ENCODE measurements at places on chromosomes 2 and 18. TPM values are rescaled to one million over a fixed set of nuclear protein-coding genes. Genes with fewer than 3 reads are reported as not detected.
A peak's percentile ranks its signal among the peaks of the same experiment; 100 is the strongest.

VIT gene
- total RNA-seq, result 0.78 TPM

SMYD1 gene
- not detected for total RNA-seq

MAT2A gene
- total RNA-seq, result 263 TPM

GALNT3 gene
- 8.3 TPM for total RNA-seq

SRD5A2 gene
- total RNA-seq, result not detected

DNA sequence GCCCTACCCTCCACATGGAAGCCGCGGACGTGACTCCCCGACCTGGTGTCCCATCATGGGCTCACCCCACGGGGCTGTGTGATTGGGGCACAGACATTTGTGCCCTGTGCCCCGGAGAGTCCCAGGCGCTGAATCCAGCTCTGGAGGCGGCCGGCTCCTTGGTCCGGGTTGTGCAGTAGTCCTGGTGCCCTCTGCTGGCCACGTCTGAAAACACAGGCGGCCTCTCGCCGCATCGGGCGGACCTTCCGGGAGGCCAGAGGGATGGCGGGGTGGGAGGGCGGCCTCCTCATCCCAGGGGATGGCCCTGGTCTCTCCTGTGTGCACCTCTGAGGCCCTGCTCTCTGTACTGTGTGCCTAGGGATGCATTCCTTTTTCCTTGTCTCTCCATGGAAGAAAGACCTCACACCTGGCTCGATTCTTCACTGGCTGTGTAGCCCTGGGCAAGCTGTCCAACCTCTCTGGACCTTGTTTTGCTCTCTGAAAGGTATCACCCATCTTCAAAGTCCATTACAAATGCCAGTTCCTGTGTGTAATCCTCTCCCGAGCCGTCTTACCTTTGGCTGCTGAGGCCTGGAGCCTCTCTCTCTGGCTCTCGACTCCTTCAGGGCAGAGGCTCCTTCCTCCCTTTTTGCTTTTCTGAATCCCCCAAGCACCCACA, 27.6 kb downstream of the CELF4 start:
- DNase-seq, result peak; percentile 71
- H3K4me3 ChIP-seq, result no peak overlapping the region
- peaks cover 19% of the 10 kb centered on the region for H3K4me1 ChIP-seq
- peaks cover 84% of the 10 kb centered on the region for H3K27me3 ChIP-seq

DNA sequence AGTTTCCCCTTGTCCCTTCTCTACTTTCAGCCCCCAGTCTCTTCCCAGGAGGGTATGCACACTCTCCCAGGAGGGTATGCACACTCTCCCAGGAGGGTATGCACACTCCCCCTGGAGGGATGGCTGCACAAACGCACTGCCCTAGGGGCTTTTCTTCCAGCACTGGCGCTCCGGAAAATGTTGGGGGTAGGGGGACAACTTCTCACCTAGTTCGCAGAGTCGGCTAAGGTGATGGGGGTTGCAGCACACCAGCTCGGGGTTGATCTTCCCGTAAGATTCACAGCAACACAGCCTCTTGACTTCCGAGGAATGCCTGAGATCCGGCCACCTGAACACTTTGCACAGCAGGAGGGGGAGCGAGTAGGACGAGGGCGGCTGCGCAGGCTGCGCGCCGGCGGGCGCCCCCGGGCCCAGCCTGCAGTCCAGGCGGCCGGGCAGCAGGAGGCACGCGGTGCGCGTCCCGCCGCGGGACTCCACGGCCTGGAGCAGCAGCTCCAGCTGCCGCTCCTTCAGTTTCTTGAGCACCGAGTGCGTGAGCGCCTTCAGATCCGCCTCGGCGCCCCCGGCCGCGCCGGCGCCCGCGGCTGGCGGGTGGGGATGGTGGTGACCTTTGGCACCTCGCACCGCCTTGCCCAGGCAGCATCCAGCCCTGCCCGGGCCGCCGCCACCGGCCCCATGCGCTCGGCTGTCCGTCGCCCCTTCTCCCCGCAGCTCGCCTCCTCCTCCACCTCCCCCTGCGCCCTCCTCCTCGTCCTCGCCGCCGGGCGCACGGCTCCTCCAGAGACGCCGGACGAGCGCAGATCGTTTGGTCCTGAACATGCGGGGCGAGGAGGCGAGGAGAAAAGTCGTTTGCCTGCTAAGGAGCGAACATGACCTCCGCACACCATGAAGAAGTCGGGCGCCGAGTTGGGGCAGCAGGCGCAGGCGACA, 894 bp downstream of the SMAD7 start:
- peaks cover 46% of the 10 kb centered on the region for H3K4me1 ChIP-seq
- H3K27ac ChIP-seq, result peak overlapping the region; percentile 97
- no peaks in the 10 kb centered on the region for H3K27me3 ChIP-seq
- peak overlapping the region; percentile 99 for H3K4me3 ChIP-seq
- DNase-seq, result no peak
- H3K36me3 ChIP-seq, result peaks cover 18% of the 10 kb centered on the region

- DNase-seq, result no peak
- no peaks in the 10 kb centered on the region for H3K36me3 ChIP-seq
- peaks cover 14% of the 10 kb centered on the region for H3K4me1 ChIP-seq
- no peak overlapping the region for H3K4me3 ChIP-seq
Observed at GRCh38 chr2:105141099-105141614, 100.4 kb upstream of the GPR45 start.

DNA sequence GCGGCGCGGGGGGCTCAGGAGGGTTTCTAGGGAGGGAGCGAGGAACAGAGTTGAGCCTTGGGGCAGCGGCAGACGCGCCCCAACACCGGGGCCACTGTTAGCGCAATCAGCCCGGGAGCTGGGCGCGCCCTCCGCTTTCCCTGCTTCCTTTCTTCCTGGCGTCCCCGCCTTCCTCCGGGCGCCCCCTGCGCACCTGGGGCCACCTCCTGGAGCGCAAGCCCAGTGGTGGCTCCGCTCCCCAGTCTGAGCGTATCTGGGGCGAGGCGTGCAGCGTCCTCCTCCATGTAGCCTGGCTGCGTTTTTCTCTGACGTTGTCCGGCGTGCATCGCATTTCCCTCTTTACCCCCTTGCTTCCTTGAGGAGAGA, 5.2 kb downstream of the PROC start:
- H3K36me3 ChIP-seq, result no peaks in the 10 kb centered on the region
- peaks cover 58% of the 10 kb centered on the region for H3K27me3 ChIP-seq
- no peak for DNase-seq
- H3K4me1 ChIP-seq, result peaks cover 6% of the 10 kb centered on the region
- peak overlapping the region; percentile 60 for H3K4me3 ChIP-seq

DNA sequence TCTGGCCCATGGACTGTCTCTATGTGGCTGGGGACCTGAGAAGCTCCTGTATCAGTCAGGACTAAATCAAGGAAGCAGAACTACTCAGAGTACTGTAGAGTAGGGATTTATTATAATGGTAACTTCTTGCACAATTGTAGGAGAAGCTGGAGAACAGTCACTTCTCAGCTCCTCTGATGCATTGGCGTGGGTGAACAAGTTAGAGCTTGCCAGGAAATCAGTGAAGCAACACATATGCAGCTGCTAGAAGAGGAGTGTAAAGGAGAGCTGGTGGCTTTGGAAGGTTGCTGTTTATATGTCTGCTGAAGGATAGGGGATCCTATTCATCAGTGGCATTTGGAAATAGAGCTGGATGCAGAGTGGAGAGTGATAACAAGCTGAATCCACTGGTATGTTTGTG, 215.5 kb upstream of the CWC22 start:
- no peak overlapping the region for H3K4me3 ChIP-seq
- no peak for DNase-seq
- H3K36me3 ChIP-seq, result peaks cover 6% of the 10 kb centered on the region
- H3K4me1 ChIP-seq, result peaks cover 4% of the 10 kb centered on the region
- H3K27ac ChIP-seq, result no peak overlapping the region
- H3K27me3 ChIP-seq, result no peaks in the 10 kb centered on the region

GRCh38 chr2:112679484-112679883, 33.7 kb downstream of the SLC20A1 start:
- peak; percentile 20 for DNase-seq
- H3K4me1 ChIP-seq, result no peaks in the 10 kb centered on the region
- no peaks in the 10 kb centered on the region for H3K36me3 ChIP-seq
- H3K27me3 ChIP-seq, result no peaks in the 10 kb centered on the region
- H3K4me3 ChIP-seq, result no peak overlapping the region

GRCh38 chr18:60122339-60122738, 222.5 kb downstream of the PMAIP1 start:
- H3K27me3 ChIP-seq, result peaks cover 16% of the 10 kb centered on the region
- no peak overlapping the region for H3K4me3 ChIP-seq
- no peak for DNase-seq
- no peaks in the 10 kb centered on the region for H3K4me1 ChIP-seq
- no peak overlapping the region for H3K27ac ChIP-seq

- no peaks in the 10 kb centered on the region for H3K4me1 ChIP-seq
- no peaks in the 10 kb centered on the region for H3K27me3 ChIP-seq
- no peak for DNase-seq
- peaks cover 3% of the 10 kb centered on the region for H3K36me3 ChIP-seq
Observed at GRCh38 chr18:49321797-49322461, 138.5 kb downstream of the DYM start.

- H3K4me1 ChIP-seq, result peaks cover 12% of the 10 kb centered on the region
- H3K27me3 ChIP-seq, result peaks cover 29% of the 10 kb centered on the region
- no peaks in the 10 kb centered on the region for H3K36me3 ChIP-seq
Observed at GRCh38 chr2:21009662-21010225, 34.1 kb downstream of the APOB start.

DNA sequence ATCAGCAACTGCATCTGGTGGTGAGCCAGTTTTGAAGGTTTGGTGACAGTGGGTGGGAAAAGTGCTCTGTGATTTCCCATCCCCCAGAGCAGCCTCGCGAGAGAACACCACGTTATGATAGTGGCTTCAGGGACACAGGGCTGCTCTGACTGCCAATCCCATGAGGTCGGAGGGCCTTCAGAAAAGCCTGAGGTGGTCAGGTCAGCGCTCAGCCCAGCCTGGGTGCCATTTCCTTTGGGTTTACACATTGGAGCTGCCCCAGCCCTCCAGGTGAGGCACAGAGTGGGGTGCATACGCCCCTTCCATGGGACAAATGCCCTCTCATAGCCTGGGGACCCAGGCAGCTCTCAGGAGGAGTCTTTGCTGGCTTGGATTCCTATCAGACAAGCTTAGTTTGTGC, 126.8 kb downstream of the KCTD1 start:
- H3K4me3 ChIP-seq, result no peak overlapping the region
- H3K4me1 ChIP-seq, result peaks cover 14% of the 10 kb centered on the region
- H3K27ac ChIP-seq, result no peak overlapping the region
- H3K36me3 ChIP-seq, result no peaks in the 10 kb centered on the region
- no peaks in the 10 kb centered on the region for H3K27me3 ChIP-seq
- DNase-seq, result no peak

DNA sequence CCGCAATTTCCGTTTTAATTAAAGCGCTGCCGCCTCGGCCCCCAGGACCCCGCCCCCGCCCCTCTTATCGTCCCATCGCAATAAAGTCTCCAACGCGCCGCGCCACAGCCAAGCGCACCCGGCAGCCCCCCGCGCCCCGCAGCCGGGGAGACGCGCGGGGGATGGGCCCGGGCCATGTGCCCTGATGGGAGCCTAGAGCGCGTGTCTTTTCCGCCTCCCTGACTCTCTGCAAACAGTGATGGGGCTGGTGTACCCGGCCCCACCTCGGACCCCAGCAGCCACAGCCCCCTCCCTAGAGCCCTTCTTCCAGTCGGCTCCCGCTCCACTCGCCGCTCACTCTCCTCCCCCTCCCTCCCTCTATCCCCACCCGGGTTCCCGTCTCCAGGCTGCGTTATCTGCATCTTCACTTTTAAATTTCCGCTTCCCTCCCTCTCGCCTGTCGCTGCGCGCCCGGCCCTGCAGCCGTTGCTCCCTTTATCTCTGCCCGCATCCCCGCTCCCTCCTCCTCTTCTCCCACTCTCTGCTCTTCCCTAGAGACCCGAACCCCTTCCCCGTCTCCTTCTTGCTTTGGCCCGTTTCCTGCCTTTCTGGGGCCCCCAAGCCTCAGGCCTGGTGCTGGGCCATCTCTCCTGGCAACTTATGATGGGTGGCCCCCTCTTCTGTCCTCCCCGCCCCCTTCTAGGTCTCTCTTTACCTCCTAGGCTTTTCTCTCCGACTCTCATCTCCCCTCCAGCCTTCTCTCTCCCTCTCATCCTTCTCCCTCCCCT, 524 bp upstream of the FEV start:
- H3K27ac ChIP-seq, result no peak overlapping the region
- H3K4me3 ChIP-seq, result peak overlapping the region; percentile 43
- peaks cover 94% of the 10 kb centered on the region for H3K27me3 ChIP-seq
- no peaks in the 10 kb centered on the region for H3K36me3 ChIP-seq
- DNase-seq, result no peak
- peaks cover 26% of the 10 kb centered on the region for H3K4me1 ChIP-seq

- no peak overlapping the region for H3K27ac ChIP-seq
- no peak for DNase-seq
- H3K36me3 ChIP-seq, result peaks cover 3% of the 10 kb centered on the region
Observed at GRCh38 chr2:46309052-46309953, 12.1 kb downstream of the EPAS1 start.

DNA sequence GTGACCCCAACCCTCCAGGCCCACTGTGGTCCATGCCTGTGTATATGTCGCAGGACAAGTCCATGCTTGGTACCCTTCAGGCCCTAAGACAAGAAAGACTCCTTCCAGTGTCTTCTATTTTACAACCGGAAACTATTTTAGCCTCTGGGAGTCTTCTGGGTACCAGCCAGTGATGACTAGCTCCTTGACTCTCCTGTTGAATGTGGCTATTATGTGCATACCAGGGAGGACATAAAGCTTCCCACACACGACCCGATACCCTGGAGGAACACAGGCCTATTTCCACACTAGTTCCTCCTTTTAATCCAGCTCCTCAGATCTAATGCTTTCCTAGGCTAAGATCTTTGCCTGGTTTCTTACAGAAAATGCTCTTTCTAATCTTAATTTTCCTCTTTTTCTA, 178.1 kb downstream of the NCKAP5 start:
- H3K4me1 ChIP-seq, result no peaks in the 10 kb centered on the region
- no peaks in the 10 kb centered on the region for H3K36me3 ChIP-seq
- H3K4me3 ChIP-seq, result no peak overlapping the region
- H3K27ac ChIP-seq, result no peak overlapping the region

DNA sequence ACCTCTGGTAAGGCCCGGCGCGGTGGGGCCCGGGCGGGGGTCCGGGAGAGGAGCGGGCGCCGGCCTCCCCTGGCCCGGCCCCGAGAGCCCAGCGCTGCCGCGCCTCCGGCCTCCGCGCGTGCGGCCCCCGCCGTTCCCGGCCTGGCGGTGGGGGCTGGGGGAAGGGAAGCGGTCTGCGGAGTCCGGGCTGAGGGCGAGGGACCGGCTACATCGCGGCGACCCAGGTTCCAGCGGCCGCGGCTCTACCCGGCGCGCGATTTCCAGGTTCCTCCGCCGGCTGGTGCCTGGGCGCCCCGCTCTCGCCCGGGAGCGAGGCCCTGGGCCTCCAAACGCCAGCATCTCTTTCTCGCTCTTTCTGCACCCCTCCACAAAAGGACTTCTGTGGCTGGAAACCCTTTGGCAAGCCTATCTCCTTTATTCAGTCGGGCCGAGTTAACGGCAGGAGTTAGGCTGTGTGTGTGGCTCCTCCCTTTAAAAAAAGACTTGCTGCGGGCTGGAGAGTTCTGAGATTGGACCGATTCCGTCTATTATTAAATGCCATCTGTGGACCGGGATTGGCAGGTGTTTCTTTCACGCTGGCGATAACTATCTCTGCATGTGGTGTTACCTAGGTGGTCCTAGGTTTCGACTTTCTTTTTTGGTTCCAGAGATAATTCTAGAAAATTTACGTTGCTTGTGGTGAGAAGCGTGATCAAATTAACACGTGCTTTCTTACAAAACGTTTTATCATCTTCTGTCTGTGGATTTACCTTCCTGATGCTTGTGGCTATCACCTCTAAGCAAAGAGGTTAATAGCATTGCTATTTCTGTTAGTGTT, 592 bp downstream of the ME2 start:
- H3K4me3 ChIP-seq, result peak overlapping the region; percentile 98
- H3K27me3 ChIP-seq, result no peaks in the 10 kb centered on the region
- peaks cover 14% of the 10 kb centered on the region for H3K4me1 ChIP-seq
- H3K27ac ChIP-seq, result peak overlapping the region; percentile 96
- no peaks in the 10 kb centered on the region for H3K36me3 ChIP-seq

Measured in mesothelial cell of epicardium (in vitro differentiated cells).